ENCODE measurements at places on chromosomes 16 and 17.

DNA sequence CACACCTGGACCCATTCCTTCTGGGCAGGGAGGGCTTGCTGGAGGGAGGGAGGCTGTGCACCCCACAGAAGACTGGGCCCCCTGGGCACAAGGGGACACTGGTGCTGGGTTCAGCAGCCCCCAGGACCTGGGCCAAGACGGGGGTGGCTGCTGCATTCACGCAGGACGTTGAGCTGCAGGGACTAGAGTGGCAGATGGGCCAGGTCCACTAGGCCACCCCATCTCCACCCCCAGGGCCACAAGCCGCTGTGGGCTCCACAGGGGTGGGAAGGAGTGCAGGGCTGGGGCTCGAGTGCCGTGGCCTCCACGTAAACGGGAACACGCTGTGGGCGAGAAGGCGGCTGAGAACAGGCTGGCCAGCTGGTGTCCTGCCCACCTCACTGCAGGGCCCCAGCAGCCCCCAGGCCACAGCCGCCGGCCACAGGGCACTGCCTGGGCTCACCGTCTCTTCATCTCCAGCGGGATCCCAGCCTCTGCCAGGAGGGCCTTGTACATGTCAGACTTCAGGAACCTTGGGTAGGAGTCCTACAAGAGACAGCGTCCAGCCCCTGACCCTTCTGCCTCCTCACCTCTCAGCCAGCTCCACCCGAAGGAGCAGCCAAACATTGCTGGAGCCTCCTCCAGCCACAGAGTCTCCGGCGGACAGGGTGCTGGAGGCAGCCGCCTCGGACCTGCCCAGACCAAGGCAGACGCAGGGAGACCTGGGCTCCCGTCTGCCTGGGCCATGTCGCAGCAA is 6.5 kb downstream of the RGS11 start:
- no peak for DNase-seq

DNA sequence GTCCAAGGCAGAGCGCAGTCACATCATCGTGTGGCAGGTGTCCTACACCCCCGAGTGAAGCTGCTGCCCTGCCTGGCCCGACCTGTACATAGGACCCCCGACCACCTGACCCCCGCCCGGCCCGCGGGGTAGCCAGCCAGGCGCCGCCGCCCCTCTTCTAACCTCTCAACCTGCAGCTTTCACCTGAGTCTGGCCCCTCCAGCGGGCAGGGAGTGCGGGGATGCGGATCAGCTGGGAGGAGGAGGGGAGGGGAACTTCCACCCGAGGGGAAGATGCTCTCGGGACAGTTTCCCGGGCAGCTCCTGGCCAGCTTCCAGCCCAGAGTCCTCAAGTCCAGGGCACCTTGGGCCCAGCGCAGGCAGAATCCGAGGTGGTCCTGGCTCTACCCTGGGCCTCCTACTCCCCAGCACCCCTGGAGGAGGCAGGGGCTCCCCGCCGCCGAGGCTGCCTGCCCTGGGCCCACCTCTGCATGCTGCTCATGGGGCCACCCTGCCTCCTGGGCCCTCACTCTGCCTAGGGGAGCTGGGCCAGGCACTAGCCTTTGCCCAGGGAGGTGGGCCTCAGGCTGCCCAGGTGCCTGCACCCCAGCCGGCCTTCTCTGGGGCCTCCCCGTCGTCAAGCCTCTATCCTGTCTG is 2.5 kb downstream of the NME3 start:
- no peak for DNase-seq

DNA sequence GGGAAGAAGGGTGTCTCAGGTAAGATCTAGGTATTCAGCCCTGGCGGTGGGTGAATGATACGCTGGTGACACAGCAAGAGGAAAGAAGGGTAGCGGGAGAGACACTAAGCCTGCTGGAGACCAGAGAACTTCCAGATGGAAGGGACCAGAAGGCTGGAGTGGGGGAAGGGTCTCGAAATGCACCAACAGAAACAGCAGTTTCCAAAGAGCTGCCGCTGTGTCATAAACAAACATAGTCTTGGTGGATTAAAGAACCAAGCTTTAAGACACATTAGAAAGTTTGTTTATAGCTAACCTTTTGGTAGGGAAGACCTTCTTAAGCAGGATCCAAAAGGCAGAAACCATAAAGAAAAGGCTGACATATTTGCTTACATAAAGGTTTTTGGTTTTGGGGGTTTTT is 20.9 kb downstream of the TRPV3 start:
- no peak for DNase-seq

GRCh38 chr17:81429821-81430551 is 34.7 kb downstream of the BAHCC1 start:
- peak; percentile 56 for DNase-seq

GRCh38 chr16:53605831-53606400 is 97.7 kb downstream of the RPGRIP1L start:
- no peak for DNase-seq

DNA sequence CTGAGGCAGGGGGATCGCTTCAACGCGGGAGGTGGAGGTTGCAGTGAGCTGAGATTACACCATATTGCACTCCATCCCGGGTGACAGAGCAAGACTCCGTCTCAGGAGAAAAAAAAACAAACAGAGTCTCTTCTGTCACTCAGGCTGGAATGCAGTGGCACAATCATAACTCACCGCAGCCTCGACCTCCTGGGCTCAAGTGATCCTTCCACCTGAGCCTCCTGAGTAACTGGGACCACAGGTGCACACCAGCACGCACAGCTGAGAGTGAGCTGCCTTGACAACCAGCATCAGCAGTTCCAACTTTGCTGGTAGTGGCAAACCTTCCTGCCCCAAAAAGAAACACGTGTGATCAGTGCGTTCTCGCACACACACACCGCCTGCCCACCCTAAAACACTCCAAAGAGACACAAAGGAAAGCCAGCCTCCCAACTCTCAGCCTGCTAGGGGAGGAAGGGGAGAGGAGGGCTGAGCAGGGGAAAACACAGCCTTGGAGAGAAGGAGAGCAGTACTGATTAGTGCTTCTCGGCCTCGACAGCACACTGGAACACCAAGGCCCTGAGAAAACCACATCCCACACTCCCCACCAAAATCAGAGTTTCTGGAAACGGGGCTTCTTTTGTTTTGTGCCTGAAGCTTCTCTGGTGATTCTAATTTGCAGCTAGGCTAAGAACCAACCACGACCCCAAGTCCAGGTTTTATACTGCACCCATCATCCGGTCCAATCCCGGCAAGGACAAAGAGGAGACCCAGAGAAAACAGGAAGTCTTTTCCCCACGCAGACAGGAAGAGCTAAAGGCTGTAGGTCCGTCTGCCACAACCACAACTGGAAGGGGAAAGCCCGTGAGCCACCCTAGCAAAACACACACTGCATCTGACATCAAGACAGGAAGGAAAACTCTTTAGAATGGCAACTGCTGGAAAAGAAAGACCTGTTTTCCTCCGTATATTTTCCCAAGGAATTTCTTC is 28.8 kb downstream of the ZCCHC14 start:
- DNase-seq = no peak

DNA sequence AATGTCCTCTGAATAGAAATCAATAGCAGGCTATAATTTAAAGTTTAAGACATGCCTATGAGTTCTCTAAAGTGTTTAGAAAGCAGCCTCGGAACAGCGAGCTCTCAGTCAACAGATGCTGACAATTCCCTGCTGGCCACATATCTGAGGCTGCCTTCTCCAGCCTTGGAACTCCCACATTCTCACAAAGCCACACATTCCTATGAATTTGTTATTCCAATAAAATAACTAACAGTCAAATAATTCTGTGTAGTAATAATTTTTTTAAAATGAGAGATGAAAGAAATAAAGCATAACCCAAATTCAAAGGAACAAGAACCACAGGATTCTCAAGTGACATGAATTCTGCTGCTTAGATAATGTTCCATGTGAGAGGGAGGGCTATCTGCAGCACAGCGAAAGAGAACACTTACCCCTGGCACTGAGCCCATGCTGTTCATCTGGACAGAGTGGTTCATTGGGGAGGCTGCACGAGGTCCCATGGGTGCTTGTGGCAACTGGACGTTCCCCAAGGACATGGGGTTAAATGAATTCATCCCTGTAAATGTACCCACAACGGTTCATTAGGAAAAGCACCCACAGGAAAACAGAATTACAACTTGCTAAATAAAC is 56.9 kb upstream of the TRAP1 start:
- peak; percentile 27 for DNase-seq

DNA sequence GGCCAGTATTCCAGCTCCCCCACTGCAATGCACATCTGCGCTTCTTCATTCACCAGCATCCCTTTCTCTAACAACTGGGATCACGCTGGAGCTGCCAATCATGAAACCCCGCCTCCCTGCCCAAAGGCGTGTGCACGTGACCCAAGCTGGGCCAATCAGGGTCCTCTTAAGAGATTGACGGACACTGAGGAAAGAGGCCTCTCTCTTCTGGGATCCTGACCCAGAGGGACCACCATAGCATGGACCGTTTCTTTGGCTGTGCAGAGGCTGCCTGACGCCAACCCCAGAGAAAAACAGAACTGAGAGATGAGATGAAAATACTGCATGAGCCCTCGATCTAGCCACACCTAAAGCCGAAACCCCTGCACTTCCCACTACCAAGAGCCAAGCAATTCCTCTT is 32.0 kb downstream of the COTL1 start:
- DNase-seq = no peak

DNA sequence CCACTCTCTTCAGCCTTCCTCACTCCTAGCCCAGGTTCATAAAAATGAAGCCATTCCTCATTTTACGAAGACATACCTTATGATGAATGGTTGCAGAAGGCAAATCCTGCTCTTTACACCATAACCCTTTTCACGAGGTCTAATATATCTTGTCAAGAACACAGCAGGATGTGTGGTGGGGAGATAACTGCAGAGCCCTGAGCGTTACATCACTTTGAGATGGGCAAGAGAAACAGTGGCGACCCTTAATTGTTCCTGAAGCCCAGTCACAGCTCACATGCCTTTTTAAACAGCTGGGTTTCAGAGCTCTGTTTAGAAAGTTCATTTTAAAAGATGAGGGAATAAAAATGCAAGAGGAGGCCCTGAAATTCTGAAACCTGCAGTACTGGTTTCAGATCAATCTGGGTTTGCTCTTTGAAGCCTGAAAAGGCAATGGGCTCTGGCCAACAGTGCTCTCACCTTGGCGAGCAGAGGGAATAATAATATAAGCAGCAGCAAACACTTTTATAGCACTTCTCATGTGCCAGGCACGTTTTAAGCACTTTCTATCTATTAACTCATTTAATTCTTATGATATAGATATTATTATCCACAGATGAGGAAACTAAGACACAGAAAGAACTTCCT is 2.9 kb downstream of the FAM117A start:
- DNase-seq = no peak

GRCh38 chr16:67164599-67165061 is at the start of gene HSF4:
Gene HSF4 (plus strand): TSS chr16:67164745. CDS start chr16:67164812, 67 bp downstream.
- no peak for DNase-seq

GRCh38 chr16:30377050-30377811 is 2.6 kb downstream of the MYL11 start:
- DNase-seq = no peak

- DNase-seq = peak; percentile 56
Measured at GRCh38 chr17:65674246-65675045, 113.0 kb upstream of the AXIN2 start.

Measured in astrocyte of the spinal cord (primary cell).